ENCODE measurements at places on chromosomes 5 and 9.

DNA sequence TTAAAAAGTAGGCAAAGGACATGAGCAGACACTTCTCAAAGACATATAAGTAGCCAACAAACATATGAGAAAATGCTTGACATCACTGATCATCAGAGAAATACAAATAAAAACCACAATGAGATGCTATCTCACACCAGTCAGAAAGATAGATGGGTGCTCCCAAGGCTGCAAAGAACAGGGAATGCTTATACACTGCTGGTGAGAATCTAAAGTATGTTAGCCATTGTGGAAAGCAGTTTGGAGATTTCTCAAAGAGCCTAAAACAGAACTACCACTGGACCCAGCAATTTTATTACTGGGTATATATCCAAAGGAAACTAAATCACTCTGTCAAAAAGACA is 154.2 kb downstream of the NDUFS4 start:
- no peak for DNase-seq

GRCh38 chr5:137218896-137219295 is 280.2 kb downstream of the SPOCK1 start:
- DNase-seq, result no peak

- no peak for DNase-seq
Measured at GRCh38 chr5:149002761-149003689, 59.8 kb downstream of the SH3TC2 start.

- DNase-seq, result no peak
Measured at GRCh38 chr5:9192266-9192665, 353.6 kb downstream of the SEMA5A start.

DNA sequence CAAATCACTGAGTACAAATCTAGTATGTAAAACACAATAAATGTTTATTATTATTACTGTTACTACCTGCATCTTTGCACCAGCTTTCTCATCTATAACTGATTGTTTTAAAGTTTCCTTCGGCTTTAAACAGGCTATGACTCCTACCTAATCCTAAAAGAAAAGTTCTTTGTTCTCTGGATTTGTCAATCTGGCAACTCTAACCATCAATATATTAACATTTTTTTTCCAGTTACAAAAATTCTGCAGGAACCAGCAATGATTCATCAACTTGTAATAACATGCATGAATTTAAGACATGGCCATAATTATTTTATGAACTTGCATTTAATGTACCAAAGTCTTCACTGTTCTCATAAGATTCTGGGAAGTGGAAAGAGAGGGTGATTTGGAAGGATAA is 228.5 kb downstream of the PIK3R1 start:
- no peak for DNase-seq
